HFFc6 (cell line): ENCODE measurements at places on chromosomes 13 and 19. TPM values are rescaled to one million over a fixed set of nuclear protein-coding genes. Genes with fewer than 3 reads are reported as not detected.
A peak's percentile ranks its signal among the peaks of the same experiment; 100 is the strongest.

GRCh38 chr13:20923272-20923671, 20.7 kb upstream of the XPO4 start:
- H3K27me3 ChIP-seq = peaks cover 8% of the 10 kb centered on the region
- no peak for DNase-seq
- no peak overlapping the region for H3K27ac ChIP-seq
- H3K4me3 ChIP-seq = no peak overlapping the region

DNA sequence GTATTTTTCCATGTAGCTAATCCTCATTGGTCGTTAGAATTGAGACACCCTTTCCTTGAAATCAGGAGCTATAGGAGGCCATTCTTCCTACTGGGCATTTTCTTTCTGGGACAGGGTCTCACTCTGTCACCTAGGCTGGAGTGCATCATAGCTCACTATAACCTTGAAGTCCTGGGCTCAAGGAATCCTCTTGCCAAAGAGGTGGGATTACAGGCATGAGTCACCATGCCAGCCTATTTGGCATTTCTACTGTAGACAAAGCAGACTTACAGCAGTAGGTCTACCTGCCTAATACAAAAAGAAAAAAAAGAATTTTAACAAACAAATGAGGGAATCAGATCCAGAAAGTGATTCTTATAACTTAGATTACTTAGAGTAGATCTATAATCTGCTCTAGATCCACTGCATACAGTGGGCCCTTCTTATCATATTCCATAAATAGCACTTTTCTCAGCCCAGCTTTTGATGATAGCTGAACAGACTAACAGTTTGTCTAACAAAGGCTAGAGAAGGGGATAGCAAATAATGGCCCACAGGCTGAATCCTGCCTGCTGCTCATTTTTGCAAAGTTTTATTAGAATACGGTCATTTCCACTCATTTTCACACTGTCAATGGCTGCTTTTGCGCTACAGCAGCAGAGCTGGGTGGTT, 36.7 kb upstream of the USPL1 start:
- DNase-seq = no peak
- H3K36me3 ChIP-seq = no peaks in the 10 kb centered on the region
- H3K27ac ChIP-seq = no peak overlapping the region
- H3K27me3 ChIP-seq = no peaks in the 10 kb centered on the region; the same call in none of the 2 replicates
- H3K4me1 ChIP-seq = peaks cover 42% of the 10 kb centered on the region
- H3K4me3 ChIP-seq = no peak overlapping the region

GRCh38 chr19:27777726-27778125, 1435.2 kb downstream of the UQCRFS1 start:
- H3K36me3 ChIP-seq = peaks cover 65% of the 10 kb centered on the region
- H3K4me1 ChIP-seq = no peaks in the 10 kb centered on the region
- peaks cover 2% of the 10 kb centered on the region; the same call in 1 of the 2 replicates for H3K27me3 ChIP-seq
- no peak overlapping the region for H3K4me3 ChIP-seq
- no peak for DNase-seq

GRCh38 chr19:49113762-49114629, at the start of gene LIN7B:
Gene LIN7B, plus strand, starts transcription at chr19:49114370. Its CDS starts 35 bp downstream, at chr19:49114405.
- H3K36me3 ChIP-seq = peaks cover 7% of the 10 kb centered on the region
- DNase-seq = peak; percentile 48
- peak within 1 kb of the TSS; percentile 43 for H3K27ac ChIP-seq
- H3K4me3 ChIP-seq = peak within 1 kb of the TSS; percentile 86
- H3K4me1 ChIP-seq = peaks cover 57% of the 10 kb centered on the region

DNA sequence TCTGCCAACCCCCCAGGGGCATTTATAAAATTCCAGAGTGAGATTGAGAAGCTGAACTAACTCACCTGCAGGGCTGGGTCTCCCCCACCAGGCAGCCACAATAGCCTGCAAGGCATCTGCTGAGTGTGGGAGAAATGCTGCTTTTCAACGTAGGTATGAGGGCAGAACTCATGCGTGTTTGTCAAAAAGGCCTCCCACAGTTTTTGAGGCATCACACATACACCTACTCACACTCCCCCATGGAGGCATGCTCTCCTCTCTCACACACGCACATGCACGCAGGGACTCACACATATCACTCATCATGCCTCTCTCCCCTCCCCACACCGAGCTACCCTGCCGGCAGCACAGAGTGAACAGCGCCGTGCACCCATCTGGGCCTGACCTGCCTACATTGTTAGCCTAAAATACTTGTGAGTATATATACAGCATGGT, 390.5 kb downstream of the FGF9 start:
- H3K4me1 ChIP-seq = no peaks in the 10 kb centered on the region
- peaks cover 5% of the 10 kb centered on the region; the same call in 1 of the 2 replicates for H3K36me3 ChIP-seq
- H3K4me3 ChIP-seq = no peak overlapping the region
- no peak overlapping the region for H3K27ac ChIP-seq
- H3K27me3 ChIP-seq = peaks cover 1% of the 10 kb centered on the region; the same call in 1 of the 2 replicates

DNA sequence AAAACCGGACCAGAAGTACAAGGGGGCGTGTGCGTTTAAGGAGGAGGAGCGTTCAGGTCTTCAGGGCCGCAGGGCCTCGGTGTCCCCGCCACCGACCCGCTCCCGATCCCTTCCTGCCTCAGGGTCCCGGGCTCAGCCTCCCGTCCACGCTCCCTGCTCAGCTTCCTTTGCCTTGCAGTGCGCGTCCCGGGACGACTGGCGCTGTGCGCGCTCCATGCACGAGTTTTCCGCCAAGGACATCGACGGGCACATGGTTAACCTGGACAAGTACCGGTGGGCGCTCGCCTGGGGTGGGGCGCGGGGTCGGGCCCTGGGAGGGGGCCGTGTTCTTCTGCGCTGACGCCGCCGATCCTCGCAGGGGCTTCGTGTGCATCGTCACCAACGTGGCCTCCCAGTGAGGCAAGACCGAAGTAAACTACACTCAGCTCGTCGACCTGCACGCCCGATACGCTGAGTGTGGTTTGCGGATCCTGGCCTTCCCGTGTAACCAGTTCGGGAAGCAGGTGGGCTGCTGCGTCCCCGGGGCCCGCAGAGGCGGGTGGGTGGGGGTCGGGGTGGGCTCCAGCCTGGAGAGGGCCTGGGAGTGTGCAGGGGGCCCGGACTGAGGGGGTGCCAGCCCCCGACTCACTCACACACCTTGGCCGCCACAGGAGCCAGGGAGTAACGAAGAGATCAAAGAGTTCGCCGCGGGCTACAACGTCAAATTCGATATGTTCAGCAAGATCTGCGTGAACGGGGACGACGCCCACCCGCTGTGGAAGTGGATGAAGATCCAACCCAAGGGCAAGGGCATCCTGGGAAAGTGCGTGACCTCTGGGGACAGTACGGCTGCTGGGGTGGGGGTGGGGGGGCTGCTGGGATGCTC, 1.4 kb downstream of the GPX4 start:
- H3K27me3 ChIP-seq = peaks cover 19% of the 10 kb centered on the region
- peak overlapping the region; percentile 79 for H3K4me3 ChIP-seq
- H3K4me1 ChIP-seq = peaks cover 24% of the 10 kb centered on the region
- no peak for DNase-seq

GRCh38 chr13:77150651-77151050, 123.7 kb upstream of the FBXL3 start:
- no peaks in the 10 kb centered on the region; the same call in 1 of the 2 replicates for H3K27me3 ChIP-seq
- H3K27ac ChIP-seq = no peak overlapping the region
- H3K4me3 ChIP-seq = no peak overlapping the region

CEACAM7 gene
- total RNA-seq = not detected in 3 replicates

EBI3 gene
- 0.17 to 0.68 TPM (median 0.44 TPM) in 3 replicates for total RNA-seq
